T47D (cell line): ENCODE measurements at places on chromosomes 5 and 9.

DNA sequence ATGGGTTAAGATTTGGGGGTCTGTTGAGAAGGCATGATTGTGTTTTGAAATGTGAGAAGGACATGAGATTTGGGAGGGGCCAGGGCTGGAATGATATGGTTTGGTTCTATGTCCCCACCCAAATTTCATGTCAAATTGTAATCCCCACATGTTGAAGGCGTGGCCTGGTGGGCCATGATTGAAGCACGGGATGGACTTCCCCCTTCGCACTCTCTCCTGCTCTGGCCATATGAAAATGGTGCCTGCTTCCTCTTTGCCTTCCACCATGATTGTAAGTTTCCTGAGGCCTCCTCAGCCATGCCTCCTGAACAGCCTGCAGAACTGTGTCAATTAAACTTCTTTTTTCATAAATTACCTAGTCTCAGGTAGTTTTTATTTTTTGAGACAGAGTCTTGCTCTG, 14.7 kb upstream of the NOTCH1 start:
- no peak for DNase-seq

DNA sequence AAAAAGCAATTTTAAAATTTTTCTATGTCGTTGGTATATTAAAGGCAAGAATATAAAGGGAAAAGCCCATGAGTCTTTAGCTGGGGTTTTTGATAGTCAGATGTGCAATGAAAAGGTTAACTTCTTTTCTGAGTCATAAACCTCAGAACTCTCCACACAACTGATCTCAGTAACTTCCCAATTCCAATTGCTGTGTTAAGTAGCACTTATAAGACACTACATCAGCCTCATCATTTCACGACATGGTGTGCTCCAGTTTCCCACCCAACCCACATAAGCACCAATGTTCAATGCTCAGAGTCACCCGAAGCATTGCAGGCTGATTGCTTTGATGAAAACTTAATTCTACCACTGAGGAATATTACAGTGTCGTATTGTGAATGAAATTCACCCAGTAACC, 155.8 kb downstream of the TSSK1B start:
- DNase-seq: no peak

GRCh38 chr5:6462671-6463070, 14.0 kb downstream of the UBE2QL1 start:
- no peak for DNase-seq

GRCh38 chr9:126607731-126608130, 6.0 kb upstream of the LMX1B start:
- DNase-seq: no peak

DNA sequence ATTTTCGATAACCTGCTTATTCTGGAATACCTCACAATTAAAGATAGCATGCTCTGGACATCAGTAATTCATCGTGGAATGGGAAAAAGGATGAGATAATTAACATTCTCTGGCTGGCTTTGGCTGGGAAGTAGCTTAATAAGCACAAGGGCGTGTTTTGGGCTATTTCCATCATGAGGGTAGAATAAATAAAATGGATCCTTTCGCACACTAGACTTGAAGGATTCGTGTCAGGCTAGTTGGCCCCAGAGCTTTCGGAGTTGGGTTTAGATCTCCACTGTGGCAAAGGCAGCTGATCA, 151.2 kb upstream of the ADRA1B start:
- no peak for DNase-seq

DNA sequence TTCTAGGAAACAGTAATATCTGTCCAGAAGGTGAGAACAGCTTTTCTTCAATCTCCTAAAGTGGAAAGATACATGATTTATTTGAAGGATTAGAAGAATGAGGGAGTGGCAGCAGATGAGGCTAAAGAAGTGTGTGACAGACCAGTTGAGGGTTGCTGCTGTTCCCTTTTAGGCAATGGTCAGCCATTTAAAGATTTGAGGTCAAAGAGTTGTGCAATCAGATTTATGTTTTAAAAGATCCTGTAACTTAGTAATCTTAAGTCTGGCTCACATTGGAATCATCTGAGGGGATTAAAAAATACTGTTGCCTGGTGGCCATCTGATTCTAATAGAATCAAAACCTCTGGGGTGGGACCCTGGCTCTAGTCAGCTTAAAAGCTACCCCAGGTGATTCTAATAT, 4.3 kb upstream of the SGCD start:
- no peak for DNase-seq

- DNase-seq: no peak
Measured at GRCh38 chr9:84970432-84970831, 300.9 kb downstream of the NTRK2 start.

- no peak for DNase-seq
Measured at GRCh38 chr5:134491841-134492442, 33.5 kb upstream of the JADE2 start.

DNA sequence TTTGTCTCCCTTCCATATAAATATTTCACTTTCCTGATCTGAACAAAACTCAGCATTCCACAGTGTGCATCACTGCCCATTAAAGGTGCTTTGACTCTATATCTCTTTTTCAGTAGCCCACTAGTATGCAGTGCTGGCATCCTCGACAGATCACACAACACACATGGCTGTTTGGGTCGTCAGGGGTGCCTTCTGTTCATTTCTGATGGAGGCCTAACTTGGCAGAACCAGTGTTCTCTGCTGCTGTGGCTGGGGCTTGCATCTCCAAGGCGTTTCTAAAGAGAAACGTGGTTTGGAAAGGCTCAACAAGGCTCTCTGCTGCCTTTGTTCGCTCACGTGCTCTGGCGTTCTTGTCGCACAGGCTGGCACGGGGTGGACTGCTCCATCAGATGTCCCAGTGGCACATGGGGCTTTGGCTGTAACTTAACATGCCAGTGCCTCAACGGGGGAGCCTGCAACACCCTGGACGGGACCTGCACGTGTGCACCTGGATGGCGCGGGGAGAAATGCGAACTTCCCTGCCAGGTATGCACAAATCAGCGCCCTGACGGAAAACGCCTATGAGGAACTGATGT, 97.7 kb upstream of the PRRC1 start:
- no peak for DNase-seq

DNA sequence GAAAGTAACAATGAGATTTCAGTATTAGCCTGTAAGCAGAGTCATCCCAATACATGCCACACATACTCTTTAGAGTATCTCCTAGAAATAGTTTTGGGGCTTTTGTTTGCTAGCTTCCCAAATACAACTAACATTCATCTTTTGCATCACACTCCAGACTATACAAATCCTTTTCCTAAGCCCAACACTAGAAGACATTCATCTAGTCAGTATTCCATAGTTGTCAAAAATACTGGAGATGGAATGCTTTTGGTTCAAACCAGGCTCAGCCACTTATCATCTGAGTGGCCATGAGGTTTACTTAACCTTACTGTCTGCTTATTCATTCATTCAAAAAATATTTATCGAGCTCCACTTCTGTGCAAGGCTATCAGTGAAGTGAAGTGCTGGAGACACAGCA, 205.1 kb upstream of the SGCD start:
- no peak for DNase-seq

DNA sequence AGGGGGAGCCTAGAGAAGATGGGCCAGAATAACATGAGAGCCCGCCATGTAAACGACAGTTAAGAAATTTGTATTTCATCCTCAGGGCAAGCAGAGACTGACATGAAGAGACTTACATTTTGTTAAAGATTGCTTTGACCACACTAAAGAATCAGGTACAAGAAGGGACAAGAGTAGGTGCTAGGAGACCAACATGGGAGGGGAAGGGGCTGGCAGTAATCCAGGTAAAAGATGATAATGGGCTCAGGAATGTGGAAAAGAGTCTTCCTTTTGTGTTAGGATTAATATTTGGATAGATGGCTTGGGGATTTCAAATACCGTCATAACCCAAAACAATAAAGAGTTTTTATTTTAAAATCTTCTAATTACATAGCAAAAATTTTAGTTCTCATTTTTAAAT, 137.3 kb downstream of the ZNF462 start:
- no peak for DNase-seq

- no peak for DNase-seq
Measured at GRCh38 chr5:158654415-158654814, 445.3 kb downstream of the EBF1 start.

- DNase-seq: no peak
Measured at GRCh38 chr9:112299514-112299913, 33.9 kb downstream of the PTBP3 start.

DNA sequence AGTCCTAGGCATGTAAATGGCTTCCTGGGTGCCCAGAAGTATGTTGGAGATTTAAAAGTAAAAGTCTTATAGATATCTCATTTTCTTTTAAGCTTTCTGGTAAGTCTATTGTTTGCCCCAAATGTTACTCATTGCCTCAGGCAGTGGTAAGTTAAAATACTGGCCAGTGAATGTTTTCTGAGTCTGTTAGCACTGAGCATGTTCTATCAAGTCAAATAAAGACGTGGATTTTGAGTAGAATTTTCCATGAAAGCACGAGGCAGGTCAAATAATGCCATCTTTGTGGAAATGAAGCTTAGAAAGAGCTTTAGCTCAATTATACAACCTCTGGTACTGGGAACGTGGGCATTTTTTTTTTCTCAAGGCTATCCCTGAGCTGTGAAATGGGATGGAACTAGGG, 651.3 kb upstream of the ACO1 start:
- DNase-seq: no peak

DNA sequence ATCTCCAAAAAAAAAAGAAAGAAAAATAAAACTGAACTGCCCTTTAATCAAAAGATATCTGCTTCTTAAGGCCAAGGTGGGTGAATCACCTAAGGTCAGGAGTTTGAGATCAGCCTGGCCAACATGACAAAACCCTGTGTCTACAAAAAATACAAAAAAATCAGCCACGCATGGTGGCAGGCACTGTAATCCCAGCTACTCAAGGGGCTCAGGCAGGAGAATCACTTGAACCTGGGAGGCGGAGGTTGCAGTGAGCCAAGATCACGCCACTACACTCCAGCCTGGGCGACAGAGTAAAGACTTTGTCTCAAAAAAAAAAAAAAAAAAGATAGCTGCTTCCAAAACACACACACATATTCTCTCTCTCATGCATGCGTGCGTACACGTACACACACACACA, 17.8 kb downstream of the SCAI start:
- no peak for DNase-seq

DNA sequence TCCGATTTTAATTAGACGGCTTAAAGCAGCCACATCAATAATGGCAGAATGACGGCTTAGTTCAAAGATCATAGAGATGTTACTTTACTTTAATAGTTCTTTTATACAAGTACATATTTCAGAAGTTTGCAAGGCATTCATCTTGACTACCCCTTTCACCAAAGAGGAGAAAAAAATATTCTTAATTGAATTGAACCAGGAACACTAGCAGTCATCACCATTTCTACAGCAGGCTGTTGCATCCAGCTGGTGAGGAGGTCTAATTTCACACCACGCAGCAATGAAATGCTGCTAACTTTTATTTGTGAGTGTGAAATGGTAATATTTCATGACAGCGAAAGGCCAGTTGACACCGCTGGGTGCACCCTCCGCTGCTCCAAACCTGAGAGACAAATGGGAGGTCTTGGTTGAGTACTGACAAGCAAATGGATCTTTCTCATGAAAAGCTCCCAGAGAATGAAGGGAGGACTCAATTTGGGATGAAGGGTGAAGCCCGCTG, 322.2 kb downstream of the GLIS3 start:
- DNase-seq: no peak

DNA sequence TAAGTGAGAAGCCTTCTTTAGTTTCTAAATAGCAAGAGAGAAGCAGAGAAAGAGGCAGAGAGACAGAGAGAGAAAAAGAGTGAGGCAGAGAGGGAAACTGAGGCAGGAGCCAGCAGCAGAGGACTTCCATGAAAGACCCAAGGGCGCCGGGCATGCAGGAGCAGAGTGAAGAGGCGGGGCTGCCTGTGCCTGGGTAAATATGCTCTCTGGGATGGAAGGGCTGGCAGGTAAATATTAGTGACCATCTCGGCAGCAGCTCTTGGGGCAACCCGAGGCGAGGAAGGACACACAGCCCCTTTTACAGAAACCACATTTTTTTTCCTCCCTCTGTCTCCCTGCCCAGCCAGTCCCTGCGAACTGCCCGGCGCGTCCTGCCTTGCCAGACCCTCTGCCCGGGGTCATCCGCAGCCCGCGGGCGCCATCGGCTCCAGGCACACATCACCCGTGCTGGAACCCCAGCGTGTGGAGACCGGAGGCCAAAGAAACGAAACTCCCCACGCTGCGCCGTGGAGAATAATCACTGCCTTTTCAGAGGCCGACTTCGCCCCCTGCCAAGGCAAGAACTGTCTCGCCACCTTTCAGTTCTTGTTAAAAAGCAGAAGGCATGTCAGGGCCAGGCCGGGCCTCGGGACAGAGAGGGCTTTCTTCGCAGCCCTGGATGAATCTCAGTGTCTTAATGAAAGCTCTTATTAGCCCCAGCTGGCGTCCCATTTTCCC, 61.3 kb downstream of the BOD1 start:
- DNase-seq: no peak

GRCh38 chr5:137320056-137321045, 178.8 kb downstream of the SPOCK1 start:
- DNase-seq: peak; percentile 73

DNA sequence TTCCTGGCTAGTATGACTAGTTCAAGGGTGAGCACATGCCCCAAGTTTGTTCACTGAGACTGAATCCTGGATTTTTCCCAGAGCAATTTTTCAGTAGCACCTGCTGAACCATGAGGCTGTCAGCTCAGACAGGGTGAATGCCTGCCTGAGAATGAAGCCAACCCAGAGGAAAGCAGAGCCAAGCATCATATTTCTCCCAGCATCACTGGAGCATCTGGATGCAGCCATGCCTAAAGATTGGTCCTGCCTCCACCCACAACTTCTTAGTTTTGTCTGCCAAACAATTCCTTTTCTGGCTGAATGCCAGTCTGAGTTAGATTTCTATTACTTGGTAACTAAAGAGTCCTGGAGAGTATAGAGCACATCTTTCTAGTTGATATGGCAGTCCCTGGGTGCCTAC, 343.6 kb downstream of the CSNK1G3 start:
- no peak for DNase-seq

DNA sequence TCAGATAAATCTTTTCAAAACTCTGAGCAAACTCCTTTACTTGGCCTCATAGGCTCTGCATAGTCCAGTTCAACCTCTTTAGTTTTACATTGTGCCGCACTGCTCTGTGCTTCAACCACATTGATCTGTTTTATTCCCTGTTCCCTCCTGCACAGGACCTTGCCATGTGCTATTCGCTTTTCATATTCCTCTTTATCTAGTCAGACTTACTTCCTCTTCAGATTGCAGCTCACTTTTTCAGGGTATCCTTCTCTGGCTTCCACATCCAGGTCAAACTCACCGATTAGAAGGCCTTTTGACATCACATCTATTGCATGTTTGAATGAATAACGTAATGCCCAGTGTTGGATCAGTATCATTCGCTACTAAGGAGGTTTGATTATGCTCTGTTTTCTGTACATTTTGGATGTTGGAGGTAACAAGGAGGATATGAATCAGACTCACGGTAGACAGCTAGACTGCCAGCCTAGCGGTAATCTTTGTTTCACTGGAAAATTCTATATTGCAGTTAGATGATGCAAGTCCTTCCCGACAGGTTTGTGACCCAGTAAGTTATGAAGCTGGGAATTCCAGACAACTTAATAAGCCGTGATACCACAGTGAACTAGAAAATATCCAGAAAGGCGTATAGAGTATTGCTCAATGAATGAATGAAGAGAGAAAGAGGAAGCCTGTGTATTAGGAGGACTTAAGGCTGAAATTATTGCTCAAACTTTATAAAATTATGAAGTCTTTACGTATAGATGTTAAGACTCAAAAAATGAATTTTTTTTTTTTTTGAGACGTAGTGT, 65.7 kb downstream of the IQGAP2 start:
- no peak for DNase-seq
